ENCODE measurements at places on chromosomes 4 and X. TPM values are rescaled to one million over a fixed set of nuclear protein-coding genes. Genes with fewer than 3 reads are reported as not detected.

The MAGEA8 gene
- 0.13 TPM for total RNA-seq

The XPNPEP2 gene
- total RNA-seq: not detected

The ENAM gene
- total RNA-seq: not detected

The SH3RF1 gene
- 4.1 TPM for total RNA-seq

The MID1 gene
- total RNA-seq: 35.0 TPM

The SUPT20HL1 gene
- total RNA-seq: not detected

The DIAPH2 gene
- 21.8 TPM for total RNA-seq

The STS gene
- 3.0 TPM for total RNA-seq

The LRP2BP gene
- 0.71 TPM for total RNA-seq

The CCDC158 gene
- total RNA-seq: not detected

The RNF128 gene
- total RNA-seq: 22.2 TPM

The NAA11 gene
- total RNA-seq: 11.0 TPM
